ENCODE measurements at places on chromosomes 1 and 21.

DNA sequence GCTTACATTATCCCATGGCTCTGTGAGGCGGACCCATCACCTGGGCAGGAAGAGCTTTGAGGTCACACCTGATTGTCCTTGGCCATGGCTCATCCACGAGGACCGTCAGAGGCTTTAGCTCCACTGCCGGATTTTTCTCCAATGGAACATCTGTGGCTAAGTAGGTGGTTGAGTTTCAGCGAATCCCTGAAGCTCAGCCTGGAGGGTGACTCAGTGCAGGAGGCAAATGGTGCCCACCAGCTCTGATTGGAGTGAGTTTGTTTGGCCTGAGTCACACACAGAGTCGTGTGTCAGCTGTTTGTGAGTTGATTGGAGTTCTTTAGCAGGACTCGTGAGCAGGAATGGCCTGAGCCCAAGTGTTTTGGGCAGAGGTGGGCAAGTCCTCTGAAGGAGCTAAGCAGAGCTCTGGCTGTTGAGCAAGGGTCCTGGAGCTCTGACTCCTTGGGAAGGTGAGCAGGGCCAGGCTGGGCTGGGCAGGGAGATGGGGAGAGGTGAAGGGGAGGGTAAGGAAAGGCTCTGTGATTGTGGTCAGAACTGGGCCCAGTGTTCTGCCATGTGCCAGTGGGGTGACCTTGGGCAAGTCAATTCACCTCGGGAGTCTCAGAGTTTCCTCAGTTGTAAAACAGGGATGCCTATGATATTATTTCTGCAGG is 2.0 kb downstream of the SLC6A17 start:
- no peak for DNase-seq

DNA sequence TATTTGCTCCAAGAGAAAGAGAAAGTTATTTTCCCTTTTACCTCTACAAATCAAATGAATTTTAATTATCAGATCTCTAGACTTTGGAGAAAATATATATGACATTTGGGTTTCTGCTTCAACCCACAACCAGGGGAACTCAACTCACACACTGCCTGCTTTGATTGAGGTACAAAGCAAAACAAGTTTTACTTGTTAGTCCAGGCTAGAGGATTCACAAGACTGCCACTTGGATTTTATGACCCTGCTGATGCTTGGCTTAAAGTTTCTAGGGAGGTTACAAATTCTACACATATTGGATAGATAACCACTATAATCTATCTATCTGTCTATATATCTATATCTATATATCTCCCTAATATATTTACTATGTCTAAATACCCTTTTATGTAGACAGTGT is 467.3 kb upstream of the RGS18 start:
- no peak for DNase-seq

DNA sequence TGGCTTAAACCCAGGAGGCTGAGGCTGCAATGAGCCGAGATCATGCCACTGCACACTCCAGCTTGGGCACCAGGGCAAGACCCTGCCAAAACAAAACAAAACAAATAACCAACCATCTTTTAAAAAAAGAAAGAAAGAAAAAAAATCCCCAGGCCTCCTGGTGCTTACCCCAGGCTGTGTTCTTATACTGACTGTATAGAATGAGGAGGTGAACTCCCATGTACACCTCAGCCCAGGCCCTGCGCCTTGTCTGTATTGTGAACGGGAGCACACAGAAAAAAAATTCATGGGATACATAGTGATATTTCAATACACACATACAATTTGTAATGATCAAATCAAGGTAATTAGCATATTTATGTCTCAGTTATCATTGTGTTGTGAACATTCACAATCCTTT is 14.1 kb downstream of the RPL5 start:
- DNase-seq: no peak

- DNase-seq: no peak
These were observed 128.1 kb downstream of the IER5 start for GRCh38 chr1:181216591-181216994.

DNA sequence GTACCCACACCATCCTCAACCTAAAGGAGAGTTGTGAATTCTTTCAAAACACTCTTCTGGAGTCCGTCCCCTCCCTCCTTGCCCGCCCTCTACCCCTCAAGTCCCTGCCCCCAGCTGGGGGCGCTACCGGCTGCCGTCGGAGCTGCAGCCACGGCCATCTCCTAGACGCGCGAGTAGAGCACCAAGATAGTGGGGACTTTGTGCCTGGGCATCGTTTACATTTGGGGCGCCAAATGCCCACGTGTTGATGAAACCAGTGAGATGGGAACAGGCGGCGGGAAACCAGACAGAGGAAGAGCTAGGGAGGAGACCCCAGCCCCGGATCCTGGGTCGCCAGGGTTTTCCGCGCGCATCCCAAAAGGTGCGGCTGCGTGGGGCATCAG is 638 bp upstream of the OLIG2 start:
- DNase-seq: no peak

DNA sequence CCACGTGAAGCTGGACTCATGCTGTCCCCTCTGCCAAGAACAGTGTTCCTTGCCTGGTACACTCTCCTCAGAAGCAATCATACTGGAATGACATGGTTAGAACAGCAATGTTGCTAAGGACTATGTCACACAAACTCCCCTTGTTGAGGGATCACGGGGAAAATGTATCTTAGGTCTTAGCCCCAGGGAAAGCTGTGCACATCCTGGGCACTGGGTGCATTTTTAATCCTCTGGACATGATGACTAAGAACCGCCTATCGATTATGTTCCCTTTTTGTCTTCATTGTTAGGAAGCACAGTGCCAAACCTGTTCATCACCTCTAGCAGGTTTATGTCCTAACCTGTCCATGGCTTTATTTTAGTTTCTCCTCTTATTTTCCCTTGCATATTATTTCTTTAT is 115.1 kb downstream of the HIVEP3 start:
- no peak for DNase-seq

GRCh38 chr1:20663365-20663764 is 2.2 kb upstream of the DDOST start:
- DNase-seq: no peak

DNA sequence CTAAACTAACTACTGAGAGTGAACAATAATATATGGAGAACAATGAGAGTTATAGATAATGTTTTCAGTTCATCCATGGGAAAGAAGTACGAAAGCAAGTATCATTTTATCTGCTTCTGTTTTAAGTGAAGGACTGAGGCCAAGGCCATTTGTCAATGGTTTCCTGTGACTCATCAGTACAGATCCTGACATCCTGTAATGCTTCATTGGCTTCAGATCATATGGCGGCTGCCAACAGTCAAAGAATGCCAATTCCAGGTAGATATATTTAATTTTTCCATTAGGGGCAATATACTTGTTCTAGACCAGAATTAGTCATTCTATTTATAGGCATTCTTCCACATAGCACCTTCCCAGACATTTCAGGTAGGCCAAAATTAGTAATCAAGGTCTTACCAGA is 97.3 kb downstream of the USH2A start:
- no peak for DNase-seq
